ENCODE measurements at places on chromosomes 3 and 15.

- no peak for DNase-seq
Observed at GRCh38 chr3:113261063-113261625, 49.8 kb downstream of the BOC start.

- DNase-seq = no peak
Observed at GRCh38 chr3:192022412-192022811, 561.4 kb downstream of the PYDC2 start.

DNA sequence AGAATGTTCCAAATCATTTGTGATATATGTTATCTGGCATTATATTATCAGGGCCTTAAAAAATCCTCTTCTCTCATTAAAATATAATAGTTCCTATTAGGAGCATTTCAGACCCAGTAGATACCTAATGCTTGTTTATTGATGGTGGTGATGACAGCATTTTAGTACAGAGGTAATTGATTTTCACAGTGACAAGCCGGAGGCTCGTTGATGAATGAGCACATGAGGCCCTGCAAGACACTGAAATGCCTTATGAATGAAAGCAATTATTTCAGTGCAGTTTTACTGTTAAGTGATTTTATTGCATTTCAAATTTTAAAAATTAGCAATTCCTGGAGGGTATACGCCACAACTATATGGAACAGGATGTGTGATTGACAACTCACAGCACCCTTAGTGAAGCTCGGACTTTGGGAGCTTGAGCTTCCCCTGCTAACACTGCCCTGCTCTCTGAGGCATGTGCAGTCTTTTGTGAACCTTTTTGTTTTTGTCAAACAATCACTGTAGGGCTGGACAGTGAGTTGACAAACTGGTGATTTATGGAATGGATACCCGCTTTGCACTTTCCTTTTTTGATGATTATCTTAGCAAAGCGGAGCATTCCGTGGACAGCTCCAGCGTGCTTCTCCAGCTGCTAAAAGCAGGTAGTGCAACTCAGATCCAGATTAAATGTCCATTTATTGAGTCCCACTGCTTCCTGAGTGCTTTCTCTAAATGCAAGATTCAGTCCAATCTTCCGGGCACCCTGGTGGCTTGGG is 187.0 kb upstream of the ATP10A start:
- no peak for DNase-seq

DNA sequence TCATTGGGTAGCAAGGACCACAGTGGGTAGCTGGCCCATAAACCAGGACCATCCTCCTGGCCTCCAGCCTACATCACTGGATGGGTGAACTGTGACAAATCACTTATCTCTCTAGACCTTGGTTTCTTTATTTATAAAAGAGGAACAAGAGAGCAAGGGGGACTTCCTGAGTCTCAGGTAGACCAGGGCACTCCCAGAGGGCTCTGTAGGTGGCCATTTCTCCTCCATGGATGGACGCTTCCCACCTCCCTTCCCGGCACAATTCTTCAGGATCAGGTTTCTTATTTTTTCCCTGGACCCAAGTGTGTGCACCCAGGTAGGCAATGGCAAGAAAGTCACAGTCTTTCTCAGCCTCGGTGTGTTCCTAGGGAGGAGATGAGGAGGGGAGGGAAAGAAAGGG is 41.4 kb upstream of the SPATA12 start:
- DNase-seq = no peak

GRCh38 chr3:66692042-66692765 is 191.4 kb upstream of the LRIG1 start:
- no peak for DNase-seq

DNA sequence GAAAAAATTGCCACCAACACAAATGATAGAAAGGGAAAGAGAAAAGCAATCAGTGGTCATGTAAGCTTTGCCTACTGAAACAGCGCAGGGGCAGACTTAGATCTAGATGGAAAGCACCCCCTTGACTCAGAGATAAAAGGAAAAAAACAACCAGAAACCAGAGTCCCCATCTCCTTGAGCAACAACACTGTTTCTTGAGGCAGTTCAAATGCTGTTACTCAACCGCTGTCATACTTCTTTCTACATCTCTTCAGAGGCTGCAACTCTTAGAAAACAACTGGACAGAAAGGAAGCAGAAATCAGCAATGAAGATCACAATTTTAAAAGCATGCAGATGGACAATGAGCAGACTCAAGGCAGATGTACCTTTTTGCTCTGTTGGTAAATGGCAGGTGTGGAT is 36.5 kb downstream of the FSIP1 start:
- DNase-seq = no peak

- no peak for DNase-seq
Observed at GRCh38 chr15:32905481-32905880, 187.7 kb downstream of the GREM1 start.

DNA sequence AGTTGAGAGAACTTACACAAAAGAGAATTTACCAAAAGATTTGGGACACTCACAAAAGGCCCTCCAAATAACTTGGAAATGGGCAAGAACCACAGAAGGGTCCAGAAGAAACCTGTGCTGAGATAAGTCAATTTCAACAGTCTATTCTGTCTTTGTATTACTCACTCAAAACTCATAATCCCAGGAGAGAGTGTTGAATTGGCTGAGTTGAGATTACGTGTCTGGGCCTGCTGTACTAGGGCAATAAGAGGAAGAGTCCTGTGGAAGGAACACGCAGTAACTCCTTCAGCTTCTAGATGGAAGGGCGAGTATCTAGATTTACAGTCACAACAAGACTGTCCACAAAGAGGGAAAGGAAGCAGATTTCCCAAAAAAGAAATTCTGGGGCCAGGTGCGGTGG is 42.5 kb upstream of the DYNC1LI1 start:
- DNase-seq = no peak

- no peak for DNase-seq
Observed at GRCh38 chr15:25803036-25803435, 60.1 kb downstream of the ATP10A start.

- peak; percentile 20 for DNase-seq
Observed at GRCh38 chr3:99499235-99500158, 138.9 kb upstream of the COL8A1 start.

- DNase-seq = no peak
Observed at GRCh38 chr15:81189583-81190283, 6.9 kb upstream of the IL16 start.

- no peak for DNase-seq
Observed at GRCh38 chr15:69467636-69468035, 15.0 kb downstream of the RPLP1 start.

- no peak for DNase-seq
Observed at GRCh38 chr15:68603951-68604350, 25.2 kb downstream of the CORO2B start.

DNA sequence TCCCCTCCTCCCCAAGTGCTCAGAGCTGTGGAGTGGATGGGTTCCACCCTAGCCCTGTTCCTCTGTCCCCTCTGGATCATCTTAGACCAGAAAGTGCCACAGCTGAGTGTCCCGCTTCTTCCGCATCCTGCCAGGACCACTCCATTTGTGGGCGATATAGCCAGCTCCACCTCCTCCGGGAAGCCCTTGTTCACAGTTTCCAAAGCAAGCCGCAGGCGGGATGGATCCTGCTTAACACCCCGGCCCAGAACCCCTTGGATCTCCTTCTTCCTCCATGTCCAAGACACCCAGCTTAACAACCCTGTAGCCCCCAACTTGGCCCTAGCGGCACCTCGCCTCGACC is 490 bp upstream of the ALAS1 start:
- no peak for DNase-seq

- DNase-seq = no peak
Observed at GRCh38 chr3:13879102-13879945, 547 bp downstream of the WNT7A start.

DNA sequence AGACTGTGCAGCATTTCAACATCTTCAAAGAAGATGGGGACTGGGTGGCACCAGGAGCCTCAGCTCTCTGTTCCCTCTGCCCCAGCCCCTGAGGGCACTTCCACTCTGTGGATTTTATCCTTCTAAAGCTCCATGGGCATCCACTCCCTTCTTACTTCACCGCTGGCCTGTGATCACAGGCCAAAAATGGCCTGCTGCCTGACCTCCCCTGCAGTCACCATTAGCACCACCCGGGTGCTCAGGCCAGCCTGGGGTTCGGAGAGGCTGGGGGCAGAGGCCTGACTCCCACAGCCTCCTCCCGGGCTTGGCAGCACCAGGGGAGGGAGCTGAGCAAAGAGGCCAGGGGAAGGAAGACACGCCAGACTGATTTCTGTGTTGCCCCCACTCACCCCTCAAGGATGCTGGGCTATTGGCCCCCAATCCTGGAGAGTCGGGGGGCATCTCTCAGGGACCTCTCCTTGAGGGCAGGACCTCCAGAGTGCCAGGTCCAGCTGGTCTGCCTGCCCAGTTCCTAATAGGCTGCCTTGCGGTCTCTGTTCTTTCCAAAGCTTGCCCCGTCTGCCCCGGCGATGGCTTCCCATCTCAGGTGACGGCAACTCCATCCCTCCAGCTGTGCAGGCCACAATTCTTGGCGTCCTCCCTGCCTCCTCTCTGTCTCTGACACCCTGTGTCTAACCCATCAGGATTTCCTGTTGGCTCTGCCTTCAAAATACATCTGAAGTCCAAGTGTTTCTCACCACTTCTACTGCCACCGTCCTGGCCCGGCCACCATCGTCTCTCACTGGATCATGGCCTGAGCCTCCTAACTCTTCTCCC is 67.1 kb downstream of the EXOG start:
- no peak for DNase-seq

- no peak for DNase-seq
Observed at GRCh38 chr3:149296972-149297371, 36.5 kb downstream of the TM4SF18 start.

- no peak for DNase-seq
Observed at GRCh38 chr3:18900994-18901393, 247.3 kb upstream of the KCNH8 start.

GRCh38 chr3:126345231-126345630 is 12.0 kb downstream of the KLF15 start:
- no peak for DNase-seq

Data from left renal cortex interstitium (tissue), 4 donors.